Cerebellar nuclear complex (tissue), 1 donor: ENCODE measurements at places on chromosomes 6 and 20.

- no peak for DNase-seq
These were observed 385.5 kb downstream of the TENT5A start for GRCh38 chr6:81366972-81367371.

GRCh38 chr6:36676141-36677058, 2.1 kb upstream of the CDKN1A start:
- DNase-seq, result no peak

DNA sequence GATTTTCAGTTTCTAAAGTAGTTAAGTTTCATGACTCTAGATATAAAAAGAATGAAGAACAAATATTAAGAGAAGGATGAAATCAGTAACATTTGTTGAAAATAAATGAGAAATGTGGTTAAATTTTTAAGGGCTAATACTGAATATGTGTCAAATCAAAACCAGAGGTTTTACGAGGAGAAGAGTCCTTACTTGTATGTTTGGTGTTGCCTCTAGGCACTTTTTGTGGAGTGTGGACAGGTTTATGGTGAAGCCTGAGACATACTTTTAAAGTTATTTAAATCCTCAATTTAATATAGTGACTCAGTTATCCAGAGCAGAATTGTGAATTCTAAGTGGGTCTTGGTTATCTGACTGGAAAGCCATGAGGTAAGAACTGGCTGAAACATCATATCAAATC, 68.7 kb downstream of the COL19A1 start:
- DNase-seq, result no peak

GRCh38 chr6:28988536-28989311, 16.4 kb downstream of the ZNF311 start:
- no peak for DNase-seq

- DNase-seq, result no peak
These were observed 140.1 kb upstream of the LRFN2 start for GRCh38 chr6:40727271-40727670.

DNA sequence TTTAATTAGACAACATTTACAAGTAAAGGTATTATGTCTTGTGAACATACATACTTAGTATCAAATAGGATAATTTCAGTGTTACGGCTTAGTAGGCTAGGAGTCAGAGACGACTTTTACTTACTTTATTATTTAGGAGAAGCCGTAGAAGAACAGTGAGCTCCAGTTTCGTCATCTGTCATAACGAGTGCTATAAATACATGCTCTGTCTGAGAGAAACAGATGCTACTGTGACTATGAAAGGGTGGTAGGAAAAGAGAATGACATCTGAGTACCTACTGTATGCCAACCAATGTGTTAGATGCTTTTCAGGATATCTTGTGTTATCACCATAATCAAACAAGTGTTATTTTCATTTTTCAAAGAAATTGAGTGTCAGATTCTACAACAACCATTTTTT, 119.0 kb downstream of the EYA4 start:
- DNase-seq, result no peak

- no peak for DNase-seq
These were observed 11.1 kb upstream of the NOTCH4 start for GRCh38 chr6:32234934-32235333.

- no peak for DNase-seq
These were observed 21.6 kb upstream of the MTRF1L start for GRCh38 chr6:153023977-153024708.

DNA sequence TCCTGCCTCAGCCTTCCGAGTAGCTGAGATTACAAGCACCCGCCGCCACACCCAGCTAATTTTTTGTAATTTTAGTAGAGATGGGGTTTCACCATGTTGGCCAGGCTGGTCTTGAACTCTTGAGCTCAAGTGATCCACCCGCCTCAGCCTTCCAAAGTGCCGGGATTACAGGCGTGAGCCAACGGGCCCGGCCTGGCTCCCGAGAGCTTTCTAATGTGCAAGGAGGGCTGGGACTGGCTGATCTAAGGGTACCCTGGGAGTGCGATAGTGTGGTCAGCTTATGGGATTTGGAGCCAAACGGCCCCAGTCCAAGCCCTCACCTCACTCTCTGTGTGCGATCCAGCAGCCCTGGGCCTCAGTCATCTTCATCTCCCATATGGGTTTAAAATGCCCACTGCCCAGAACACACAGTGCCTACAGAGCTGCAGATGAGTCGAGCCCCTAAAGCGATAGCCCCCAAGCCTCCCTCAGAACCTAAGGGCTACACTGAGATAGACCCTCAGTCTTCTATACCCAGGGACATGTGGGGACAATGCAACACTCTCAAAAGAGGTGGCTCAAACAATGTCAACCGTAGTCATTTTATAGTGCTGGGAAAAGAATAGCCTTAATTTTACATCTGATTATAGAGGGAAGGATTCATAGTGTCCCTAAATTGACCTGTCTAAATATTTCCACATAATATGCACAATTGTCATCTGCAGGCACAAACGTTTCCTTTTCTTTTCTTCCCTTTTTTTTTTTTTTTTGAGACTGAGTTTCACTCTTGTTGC, 50.1 kb downstream of the SSR1 start:
- no peak for DNase-seq

DNA sequence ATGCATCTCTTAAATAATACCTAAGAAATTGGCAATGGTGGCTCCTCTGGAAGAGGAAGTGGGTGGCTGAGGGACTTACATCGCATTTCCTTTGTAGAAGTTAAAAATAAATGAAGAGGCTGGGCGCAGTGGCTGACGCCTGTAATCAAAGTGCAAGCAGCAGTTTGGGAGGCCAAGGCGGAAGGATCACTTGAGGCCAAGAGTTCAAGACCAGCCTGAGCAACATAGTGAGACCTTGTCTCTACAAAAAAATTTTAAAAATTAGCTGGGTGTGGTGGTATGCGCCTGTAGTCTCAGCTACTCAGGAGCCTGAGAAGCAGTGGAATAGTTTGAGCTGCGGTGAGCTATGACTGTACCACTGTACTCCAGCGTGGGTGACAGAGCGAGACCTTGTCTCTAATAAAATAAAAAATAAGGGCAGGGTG, 12.2 kb upstream of the NCOA3 start:
- DNase-seq, result no peak

DNA sequence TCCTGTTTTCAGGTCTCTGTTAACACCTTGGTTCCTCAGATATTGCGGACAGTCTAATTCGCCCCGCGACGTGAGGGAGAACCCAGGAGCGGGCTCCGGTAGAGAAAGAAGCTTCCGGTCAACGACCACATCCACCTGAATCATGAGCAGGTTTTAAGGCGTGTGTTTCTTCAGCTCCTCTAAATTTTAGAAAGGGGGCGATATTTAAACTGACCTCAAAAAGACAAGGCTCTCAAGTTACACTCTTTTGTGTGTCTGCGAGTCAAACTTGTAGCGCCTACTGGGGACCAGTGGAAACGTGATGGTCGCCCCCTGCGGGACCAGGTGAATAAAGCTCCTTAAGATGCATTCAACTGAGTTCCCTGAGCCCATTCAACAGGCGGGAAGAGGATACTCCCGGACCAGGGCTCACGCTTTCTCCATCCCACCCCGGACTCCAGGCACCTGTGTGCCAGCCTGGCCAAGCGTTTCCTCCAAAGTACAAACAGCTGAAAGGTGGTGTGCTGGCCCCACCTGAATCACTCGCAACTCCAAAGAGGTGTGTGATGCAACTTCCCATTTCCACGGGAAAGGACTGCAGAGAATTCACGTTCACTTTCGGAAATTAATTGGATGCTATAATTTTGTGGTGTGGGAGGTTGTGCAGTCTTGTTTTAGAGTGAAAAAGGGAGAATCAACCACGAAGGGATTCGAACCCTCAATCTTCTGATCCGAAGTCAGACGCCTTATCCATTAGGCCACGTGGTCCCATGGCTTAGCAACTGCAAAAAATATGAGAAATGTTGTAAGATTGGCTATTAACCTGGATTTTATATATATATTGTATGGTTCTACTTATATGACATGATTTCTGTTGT, 17.0 kb downstream of the GPX5 start:
- peak; percentile 7 for DNase-seq
